ENCODE measurements at places on chromosomes 12 and 14.

GRCh38 chr14:55733599-55733998 lies 153.6 kb downstream of the KTN1 start:
- DNase-seq: no peak

GRCh38 chr12:24418157-24418556 lies 468.7 kb upstream of the SOX5 start:
- no peak for DNase-seq

DNA sequence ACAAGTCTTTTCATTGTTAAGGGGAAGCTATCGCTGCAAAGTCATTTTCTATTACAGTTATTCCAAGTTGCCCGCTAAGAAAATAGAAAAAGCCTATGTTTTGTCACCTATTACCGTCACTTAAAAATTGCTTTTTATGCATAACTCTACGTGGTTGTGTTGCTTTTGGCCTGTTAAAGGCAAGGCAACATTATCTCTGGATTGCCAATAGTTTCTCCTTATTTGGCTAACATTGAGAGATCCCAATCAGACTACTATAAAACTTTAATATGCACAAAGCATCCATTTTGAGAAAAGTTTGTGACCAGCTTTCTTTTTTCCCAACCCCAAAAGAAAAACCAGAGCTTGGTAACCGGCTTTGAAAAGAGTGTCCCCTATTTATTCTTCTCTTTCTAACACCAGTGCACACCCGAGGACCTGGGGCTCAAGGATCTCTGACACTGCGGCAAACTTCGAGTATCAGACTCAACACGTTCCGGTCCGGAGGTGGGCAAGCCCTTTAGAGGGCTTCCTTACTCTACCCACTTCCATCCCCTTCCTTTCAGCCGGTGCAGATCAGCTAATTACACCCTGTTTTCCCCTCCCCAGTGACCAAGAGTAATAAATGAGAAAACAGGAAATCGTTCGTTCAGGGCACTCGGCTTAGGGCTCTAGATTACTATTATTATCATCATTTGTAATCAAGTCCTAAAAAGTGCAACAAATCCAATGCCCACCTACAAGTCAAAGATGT lies 1.2 kb downstream of the PPP1R12A start:
- DNase-seq: no peak

DNA sequence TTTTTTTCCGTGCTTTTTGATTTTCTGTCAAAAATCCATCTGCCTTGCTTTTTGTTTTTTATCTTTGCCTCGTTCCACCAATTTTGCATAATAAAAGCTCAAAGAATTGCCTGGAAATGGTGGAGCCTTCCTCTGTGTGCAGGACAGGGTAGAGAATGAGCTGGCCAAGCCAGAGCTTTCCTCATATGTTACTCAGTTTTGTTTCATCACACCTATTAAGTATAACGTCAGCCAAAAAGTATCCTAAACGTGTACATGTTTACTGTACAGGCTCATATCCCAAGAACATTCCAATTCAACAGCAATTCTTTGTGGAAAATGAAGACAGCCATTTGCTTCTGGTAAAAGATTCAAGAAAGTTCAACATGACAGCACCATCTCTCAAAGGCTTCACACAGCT lies 191.2 kb upstream of the LMNTD1 start:
- DNase-seq: no peak

DNA sequence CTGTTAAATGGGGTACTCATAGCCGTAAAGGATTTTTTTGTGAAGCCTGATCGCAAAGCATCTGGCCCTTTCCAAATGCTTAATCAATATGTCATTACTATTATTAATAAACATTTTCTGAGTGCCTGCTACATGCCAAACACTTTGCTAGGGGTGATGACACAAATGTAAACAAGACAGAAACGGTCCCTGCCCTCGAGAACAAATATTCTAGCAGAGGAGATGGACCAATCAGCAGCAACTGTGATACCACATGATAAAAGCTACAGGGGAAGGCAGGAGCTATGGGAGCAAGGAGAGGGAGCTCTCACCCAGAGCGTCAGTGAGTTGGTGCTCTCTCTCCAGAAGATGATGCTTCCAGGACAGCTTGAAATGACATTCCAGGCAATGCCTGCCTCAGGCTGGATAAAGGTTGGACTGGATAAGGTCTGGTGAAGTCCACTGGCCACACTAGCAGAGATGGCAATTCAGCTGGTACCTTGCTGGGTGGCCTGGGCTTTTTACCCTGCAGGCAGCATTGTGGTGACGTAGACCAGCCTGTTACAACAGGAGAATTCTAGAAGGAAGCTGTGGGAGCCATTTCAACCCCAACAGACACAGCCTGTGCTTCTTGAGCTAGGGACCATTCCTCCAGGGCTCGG lies 41.1 kb downstream of the ERH start:
- DNase-seq: no peak

DNA sequence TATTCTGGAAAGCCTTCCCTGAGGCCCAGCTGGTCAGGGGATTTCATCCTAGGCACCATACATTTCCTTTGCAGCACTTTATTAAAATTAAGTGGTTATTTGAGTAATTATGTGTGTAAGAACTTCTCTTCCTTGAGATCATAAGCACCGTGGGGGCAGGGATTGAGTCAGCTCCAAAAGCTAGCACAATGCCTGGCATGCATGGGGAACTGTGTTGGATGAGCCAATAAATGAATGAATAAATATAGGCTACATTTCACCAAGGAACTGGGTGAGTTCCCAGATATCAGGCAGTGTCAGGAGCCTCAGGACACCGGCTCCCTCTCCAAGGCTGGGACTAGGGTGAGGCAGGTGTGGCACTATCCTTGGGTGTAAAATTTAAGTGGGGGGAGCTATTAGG lies 82.8 kb upstream of the FBXO21 start:
- peak; percentile 31 for DNase-seq

GRCh38 chr12:99960311-99960710 lies 24.4 kb downstream of the ANKS1B start:
- DNase-seq: no peak

- DNase-seq: no peak
Observed at GRCh38 chr12:62736596-62736995, 198.4 kb downstream of the PPM1H start.

Data from mucosa of gallbladder (tissue), 1 donor.